ENCODE measurements at places on chromosomes 7 and 10.
A peak's percentile ranks its signal among the peaks of the same experiment; 100 is the strongest.

DNA sequence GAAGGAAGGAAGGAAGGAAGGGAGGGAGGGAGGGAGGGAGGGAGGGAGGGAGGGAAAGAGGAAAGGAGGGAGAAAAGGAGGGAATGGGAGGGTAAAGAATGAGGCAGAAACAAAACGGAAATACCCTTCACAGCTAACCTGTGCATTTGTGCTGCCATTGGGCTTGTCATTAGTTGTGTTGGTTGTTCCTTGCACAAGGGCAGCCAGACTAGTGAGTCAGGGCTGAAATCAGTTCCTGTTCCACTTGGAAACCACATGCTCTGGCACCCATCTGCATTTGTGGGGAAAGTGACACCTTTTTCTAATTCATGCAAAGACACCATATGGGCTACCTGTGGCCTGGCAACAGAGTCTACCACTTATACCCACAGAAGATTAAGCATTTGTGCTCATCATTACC, 1004.0 kb upstream of the C7orf33 start:
- no peak for DNase-seq

GRCh38 chr7:74018246-74018895, 9.6 kb upstream of the ELN start:
- DNase-seq, result no peak

GRCh38 chr10:99555371-99555770, 22.6 kb downstream of the NKX2-3 start:
- no peak for DNase-seq

GRCh38 chr7:94040254-94040653, 36.1 kb upstream of the BET1 start:
- DNase-seq, result no peak

DNA sequence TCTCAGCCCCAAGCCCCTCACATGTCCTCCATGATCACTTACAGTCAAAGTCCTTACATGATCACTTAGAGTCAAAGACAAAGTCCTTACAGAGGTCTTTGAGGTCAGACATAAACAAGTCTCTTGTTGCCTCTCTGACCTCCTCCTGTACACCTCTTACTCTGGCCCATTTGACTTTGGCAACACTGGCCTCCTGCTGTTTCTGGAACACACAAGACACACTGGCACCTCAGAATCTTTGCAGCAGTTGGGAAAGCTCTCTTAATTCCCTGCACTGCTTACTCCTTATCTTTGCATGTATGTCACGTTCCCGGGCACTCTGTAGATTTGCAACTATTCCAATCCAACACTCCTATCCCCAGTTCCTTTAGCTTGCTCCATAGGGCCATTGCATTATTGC, 102.3 kb downstream of the NSUN6 start:
- DNase-seq, result no peak

- DNase-seq, result no peak
Measured at GRCh38 chr10:88598055-88598454, 11.5 kb downstream of the LIPJ start.

DNA sequence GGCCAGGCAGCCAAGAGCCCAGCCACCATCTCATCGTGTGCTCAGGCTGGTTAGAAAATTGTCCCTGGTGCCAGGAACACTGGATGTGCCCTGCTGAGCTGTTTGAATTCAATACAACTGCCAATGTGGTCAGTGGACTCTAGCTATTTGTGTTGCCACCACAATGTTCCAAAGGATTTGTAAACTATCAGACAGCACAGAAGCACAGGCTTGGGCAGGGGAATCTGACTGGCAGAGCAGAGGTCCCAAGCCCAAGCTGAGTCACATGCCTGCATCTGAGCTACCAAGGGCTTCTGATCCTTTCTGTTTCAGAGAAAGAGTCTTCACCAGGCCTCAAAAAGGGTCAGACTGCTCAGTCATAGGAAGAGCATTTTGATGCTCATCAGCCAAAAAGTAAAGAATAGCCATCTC, 232.1 kb upstream of the SEMA3C start:
- DNase-seq, result no peak

DNA sequence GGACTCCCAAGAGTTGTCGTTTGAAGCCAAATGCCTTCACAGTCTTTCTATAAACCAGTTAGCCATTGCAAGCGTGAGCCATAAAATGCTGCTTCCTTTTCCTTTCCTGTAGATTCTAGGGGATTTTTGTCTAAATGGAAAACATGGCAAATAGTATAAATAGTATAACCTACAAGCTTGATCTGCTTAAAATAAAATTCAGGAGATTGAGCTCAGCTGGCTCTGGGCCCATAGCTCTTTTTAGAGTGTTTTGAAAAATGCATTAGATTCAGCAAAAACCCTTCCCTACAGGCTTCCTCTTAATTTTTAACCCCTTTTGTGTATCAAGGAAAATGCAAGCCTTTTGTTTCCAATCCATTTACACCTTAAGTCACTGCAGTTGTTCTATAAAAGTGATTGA, 190.1 kb upstream of the GDF10 start:
- DNase-seq, result no peak

DNA sequence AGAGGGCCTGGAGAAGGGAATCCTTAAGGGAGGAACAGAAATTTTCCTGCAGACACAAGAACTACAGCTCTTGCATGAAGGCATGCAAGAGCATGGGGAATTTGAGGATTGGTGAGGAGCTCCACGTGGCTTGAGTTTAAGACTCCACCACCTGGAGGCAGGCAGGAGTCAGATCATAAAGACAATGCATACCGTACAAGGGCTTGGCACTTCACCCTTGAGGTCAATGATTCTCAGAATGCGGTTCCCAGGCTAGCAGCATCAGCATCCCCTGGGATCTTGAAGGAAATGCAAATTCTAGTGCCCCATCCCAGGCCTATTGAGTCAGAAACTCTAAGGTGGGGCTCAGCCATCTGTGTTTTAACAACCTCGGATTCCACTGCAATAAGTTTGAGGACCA, 143.8 kb downstream of the C7orf25 start:
- no peak for DNase-seq

GRCh38 chr10:78980354-78980753, 88.4 kb upstream of the ZMIZ1 start:
- DNase-seq, result no peak

- no peak for DNase-seq
Measured at GRCh38 chr7:50362712-50363282, 58.3 kb downstream of the IKZF1 start.

GRCh38 chr10:54666192-54666591, 134.8 kb downstream of the PCDH15 start:
- DNase-seq, result no peak

- no peak for DNase-seq
Measured at GRCh38 chr10:70494536-70494935, 16.0 kb downstream of the PALD1 start.

DNA sequence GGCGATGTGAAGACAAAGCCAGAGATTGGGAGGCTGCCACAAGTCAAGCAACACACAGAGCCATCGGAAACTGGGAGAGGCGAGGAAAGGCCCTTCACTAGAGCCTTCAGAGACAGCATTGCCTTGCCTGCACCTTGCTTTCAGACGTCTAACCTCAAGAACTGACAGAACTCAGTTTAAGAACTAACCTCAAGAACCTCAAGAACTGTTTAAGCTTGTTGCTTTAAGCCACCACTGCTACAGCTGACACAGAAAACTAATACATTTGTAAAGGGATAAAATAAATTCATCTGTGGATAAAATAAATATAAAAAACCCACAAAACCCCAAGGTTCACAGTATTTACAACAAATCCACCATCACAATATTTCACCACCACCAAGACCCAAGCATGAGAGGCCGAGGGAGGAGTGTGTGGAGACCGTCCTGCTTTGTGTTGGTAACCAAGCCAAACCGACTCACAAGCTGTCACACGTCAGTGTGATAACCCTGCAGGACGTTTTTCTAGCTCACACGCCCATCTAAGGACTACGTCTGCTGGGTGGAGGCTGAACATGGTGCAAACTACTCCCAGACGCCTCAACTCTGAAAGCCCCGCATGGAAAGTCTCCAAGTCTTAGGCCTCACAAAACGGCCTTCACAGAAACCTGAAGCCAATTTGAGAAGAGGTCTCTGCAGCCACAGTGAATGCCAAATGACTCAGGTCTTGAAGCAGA, 116.8 kb downstream of the ABLIM1 start:
- peak; percentile 45 for DNase-seq

DNA sequence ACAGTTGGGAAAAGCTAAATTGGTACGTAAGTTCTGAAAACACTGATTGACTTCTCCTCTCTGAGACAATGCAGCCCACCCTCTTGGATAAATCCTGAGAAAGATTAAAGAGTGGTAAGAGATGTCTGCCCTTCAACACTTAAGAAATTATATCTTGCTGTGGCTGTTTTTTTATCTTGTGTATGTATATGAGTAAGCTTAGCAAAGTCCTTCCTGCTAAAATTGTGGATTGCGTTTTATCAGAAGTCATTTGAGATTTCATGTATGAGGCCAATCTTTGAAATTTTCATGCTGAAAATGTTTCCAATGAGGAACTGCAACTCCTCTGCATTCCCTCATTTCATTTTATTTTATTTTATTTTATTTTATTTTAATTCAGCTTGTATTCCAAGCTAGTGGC, 106.2 kb upstream of the INHBA start:
- DNase-seq, result no peak

DNA sequence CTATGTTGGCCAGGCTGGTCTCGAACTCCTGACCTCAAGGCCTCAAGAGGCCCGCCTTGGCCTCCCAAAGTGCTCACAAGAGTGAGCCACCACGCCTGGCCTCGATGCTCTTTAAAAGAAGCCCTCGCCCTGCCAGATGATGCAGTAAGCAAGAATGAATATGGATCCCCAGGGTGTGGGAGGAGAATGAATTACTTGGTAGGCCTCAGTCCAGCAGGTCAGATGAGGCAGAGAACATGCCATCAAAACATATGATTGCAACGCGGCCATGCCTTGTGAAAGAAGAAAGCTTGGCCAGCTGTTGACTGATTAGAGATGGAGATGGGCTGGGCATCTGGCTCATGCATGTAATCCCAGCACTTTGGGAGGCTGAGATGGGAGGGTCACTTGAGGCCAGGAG, 68.7 kb downstream of the CAMK1D start:
- DNase-seq, result no peak

- no peak for DNase-seq
Measured at GRCh38 chr10:116713846-116714245, 28.5 kb downstream of the HSPA12A start.

DNA sequence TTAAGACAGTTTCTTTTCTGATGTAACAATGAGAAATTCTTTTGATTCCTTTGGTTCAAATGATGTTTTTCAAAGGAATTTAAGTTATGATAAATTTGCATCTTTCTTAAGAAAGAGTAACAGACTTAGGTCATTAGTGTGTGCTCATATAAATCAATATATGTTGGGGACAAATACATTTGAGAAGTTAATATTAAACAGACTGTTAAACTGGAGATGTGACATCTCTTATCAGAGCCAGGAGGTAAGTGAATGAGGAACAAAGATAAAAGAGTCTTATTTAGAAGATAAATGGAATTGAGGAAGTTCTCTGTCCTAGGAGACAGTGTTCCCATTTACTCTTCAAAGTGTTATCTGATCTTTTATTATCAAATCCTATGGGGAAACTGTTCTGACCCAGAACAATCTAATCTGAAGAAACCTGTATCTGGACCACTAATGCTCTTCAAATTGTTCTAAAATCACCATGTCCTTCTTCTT, 104.8 kb upstream of the LAMB4 start:
- DNase-seq, result no peak

GRCh38 chr7:75621124-75621523, 117.6 kb downstream of the HIP1 start:
- DNase-seq, result no peak

- no peak for DNase-seq
Measured at GRCh38 chr7:120714945-120715344, 143.0 kb downstream of the TSPAN12 start.

- DNase-seq, result no peak
Measured at GRCh38 chr10:56298941-56299340, 62.1 kb downstream of the ZWINT start.

DNA sequence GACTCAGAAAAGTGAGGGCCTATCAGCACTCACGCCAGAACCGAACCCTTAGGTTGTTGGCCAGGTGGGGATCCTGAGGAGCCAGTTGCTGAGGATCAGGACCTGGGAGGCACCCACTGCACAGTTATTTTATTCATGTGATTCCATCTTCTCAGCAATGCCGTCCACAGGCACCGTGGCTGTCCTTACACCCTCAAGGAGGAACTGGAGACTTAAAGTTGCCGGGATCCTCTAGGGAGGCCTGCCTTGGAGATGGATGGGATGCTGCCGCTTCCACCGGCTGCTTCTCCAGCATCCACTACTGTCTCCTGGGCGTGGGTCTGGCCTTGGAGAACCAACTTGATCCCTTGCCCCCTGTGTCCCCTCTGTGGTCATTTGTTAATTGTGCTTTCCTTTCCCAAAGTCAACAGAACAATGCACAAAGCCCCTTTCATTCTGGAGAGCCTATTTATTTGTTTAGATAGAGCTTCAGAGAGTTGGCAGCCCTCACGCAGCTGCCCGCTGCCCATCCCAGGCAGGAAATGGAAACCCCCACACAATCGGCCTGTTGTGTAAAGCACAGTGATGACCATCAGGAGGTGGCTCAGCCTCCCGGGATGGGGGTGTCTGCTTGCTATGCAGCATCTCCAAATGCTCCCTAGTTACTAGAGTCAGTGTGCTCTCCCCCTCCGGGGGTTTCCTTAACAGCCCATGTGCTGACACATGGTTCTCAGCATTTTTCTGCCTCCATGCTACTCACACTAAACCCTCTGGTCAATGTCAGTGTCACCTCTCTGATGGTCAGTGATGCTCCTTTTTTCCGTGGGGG, 52.9 kb upstream of the IGFBP3 start:
- DNase-seq, result no peak

DNA sequence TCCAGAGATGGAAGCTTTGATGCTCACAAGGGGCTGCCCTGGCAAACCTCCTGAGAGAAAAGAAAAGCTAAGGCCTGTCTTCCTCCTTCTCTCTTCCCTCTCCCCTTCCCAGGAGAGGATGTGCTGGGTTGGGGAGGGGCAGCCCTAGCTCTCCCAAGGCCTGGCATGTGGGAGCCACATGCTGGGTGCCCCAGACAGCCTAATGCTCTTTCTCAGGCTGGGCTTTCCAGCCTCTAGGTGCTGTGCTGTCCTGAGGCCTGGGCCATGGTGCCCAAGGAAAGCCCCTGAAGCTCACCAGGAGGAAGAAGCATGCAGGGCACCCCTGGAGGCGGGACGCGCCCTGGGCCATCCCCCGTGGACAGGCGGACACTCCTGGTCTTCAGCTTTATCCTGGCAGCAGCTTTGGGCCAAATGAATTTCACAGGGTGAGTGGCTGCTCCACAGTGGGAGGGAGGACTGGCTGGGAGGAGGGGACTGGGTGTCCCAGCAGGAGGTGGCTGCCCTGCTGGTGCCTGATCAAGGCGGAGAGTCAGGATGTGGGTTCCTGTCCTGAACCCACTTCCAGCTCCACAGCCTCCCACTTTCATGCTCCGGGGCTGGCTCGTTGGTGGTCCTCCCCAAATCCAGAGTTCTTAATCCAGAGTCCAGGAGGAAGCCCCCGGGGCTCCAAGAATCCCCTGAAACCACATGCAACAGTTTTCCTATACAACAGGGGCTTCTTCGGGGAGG, 1.7 kb downstream of the CPA5 start:
- DNase-seq, result no peak

GRCh38 chr7:55558962-55559920, 13.1 kb downstream of the VOPP1 start:
- DNase-seq, result no peak

DNA sequence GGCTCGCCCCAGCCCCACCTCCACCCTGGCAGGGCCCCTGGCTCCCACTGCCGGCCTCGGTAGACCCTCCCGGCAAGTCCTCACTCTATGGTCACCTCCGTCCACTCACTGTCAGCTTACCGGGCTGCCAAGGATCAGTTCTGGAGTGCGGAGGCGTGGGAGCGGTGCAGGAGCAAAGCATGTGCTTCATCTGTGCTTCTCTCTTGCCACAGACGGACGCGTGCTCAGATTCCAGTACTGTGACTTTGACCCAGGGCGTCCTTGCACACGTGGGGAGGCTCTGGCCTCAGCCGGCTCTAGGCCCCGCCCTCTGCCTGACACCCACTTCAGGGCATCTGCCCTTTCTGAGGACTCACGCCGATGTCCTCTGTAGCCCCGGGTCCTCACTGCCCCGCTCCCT, 547.5 kb upstream of the FOXK1 start:
- DNase-seq, result no peak
